ENCODE measurements at places on chromosomes 5 and 9. TPM values are rescaled to one million over a fixed set of nuclear protein-coding genes. Genes with fewer than 3 reads are reported as not detected.

DNA sequence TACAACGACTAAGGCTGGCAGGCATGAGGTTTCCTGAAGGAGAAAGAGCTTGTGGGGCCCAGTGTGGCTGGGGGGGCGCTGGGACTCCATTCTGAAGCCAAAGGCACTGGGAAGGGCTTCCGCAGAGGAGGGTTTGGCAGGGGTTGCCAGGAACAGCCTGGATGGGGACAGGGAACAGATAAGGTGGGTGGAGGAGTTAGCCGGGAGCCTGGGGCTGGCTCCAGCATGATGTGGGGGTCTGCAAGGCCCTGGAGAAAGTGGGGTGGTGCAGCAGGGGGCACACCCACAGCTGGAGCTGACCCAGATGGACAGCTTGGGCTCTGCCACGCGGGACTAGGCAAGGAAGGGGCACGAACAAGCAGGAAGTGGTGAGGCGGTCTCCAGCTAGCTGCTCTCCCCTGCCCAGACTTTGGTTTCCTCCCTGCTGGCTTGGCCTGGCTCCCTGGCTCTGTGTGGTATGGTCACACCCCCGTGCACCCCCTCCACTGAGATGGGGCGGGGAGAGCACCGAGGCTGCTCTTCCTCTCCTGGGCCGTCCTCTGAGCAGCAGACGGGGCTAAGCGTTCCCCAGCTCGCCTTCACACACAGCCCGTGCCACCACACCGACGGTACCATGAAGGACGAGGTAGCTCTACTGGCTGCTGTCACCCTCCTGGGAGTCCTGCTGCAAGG, at the start of gene LTC4S:
Gene LTC4S (plus strand): TSS at position 519 of the 672 bp plus-strand sequence. CDS start 95 bp downstream, at position 614.
- H3K4me3 ChIP-seq: peak within 1 kb of the TSS; percentile 39
- H3K27me3 ChIP-seq: peaks cover 1% of the 10 kb centered on the region
- H3K27ac ChIP-seq: no peak within 1 kb of the TSS
- no peaks in the 10 kb centered on the region for H3K36me3 ChIP-seq

DNA sequence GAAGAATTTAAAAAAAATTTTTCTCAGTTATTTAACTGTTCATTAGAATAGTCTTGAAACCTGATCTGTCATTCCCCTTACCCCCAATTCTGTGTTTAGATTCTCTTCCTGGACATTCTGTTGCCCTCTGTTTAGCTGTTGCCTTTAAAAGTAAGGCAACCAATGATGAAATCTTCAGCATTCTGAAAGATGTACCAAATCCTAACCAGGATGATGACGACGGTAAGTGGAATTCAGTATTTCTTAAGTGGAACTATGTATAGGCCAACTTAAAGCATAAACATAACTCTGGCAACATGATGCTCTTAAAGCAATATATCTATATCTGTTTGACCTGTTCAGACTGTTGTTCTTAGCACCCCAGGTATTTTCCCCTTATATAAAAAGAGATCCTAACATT, 27.2 kb downstream of the NCBP1 start:
- H3K4me1 ChIP-seq: peaks cover 8% of the 10 kb centered on the region
- DNase-seq: no peak
- H3K4me3 ChIP-seq: no peak overlapping the region
- H3K27ac ChIP-seq: no peak overlapping the region

The PCDHGA6 gene
- 2.8 TPM for total RNA-seq

- H3K4me3 ChIP-seq: no peak overlapping the region
- no peaks in the 10 kb centered on the region for H3K36me3 ChIP-seq
- DNase-seq: no peak
- peaks cover 47% of the 10 kb centered on the region for H3K4me1 ChIP-seq
- no peak overlapping the region for H3K27ac ChIP-seq
- H3K27me3 ChIP-seq: no peaks in the 10 kb centered on the region
These were observed 140.0 kb upstream of the CDKN2B start for GRCh38 chr9:22148876-22149637.

- no peak overlapping the region for H3K4me3 ChIP-seq
- no peak for DNase-seq
- no peaks in the 10 kb centered on the region for H3K36me3 ChIP-seq
These were observed 48.7 kb upstream of the SLC46A2 start for GRCh38 chr9:112939418-112939817.
